ENCODE measurements at places on chromosomes 1 and 21.

DNA sequence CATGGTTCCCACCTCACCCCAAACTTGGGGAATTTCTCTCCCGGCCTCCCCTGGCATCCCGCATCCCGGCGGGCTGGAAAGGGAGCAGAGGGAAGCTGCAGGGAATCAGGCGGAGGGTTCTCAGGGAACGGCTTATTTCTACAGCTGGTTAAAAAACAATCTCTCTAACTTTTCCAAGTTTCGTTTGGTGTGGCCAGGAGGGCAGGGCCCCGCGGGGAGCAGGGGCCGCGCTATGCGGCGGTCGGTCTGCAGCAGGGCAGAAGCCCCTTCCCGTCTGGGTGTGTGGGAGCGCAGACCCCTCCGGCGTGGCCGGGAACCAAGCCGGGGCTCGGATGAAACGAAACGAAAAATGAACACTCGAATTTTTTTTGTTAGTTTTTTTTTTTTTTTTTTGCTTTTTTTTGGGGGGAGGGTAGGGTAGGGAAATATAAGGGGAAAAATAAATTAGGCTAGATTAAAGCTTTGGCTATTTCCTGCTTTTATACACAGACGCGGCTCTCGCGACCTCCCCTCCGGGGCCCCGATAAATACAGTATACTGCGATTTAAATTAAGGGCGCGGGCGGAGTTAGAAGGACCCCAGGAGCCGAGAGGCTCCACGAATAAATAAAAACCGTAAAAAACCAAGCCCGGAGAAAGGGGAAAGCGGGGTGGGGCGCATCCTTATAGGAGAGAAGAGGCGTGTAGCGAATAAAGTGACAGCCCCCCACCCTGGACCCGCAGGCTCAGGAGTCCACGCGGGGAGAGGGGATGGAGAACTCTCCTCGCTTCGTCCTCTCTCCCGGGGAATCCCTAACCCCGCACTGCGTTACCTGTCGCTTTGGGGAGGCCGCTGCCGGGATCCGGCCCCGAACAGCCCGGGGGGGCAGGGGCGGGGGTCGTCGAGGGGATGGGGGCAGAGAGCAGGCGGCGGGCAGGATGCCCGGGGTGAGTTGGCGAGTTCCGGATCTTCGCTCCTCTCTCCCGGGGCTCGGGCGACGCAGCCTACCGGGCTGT is 2.1 kb downstream of the POU3F1 start:
- peaks cover 37% of the 10 kb centered on the region for H3K27me3 ChIP-seq
- H3K4me3 ChIP-seq: no peak overlapping the region
- H3K27ac ChIP-seq: no peak overlapping the region
- DNase-seq: peak; percentile 36
- no peaks in the 10 kb centered on the region for H3K36me3 ChIP-seq

GRCh38 chr1:118335331-118335732 is 150.3 kb upstream of the SPAG17 start:
- H3K27me3 ChIP-seq: no peaks in the 10 kb centered on the region
- H3K4me1 ChIP-seq: no peaks in the 10 kb centered on the region
- H3K36me3 ChIP-seq: no peaks in the 10 kb centered on the region
- H3K4me3 ChIP-seq: no peak overlapping the region
- no peak for DNase-seq

DNA sequence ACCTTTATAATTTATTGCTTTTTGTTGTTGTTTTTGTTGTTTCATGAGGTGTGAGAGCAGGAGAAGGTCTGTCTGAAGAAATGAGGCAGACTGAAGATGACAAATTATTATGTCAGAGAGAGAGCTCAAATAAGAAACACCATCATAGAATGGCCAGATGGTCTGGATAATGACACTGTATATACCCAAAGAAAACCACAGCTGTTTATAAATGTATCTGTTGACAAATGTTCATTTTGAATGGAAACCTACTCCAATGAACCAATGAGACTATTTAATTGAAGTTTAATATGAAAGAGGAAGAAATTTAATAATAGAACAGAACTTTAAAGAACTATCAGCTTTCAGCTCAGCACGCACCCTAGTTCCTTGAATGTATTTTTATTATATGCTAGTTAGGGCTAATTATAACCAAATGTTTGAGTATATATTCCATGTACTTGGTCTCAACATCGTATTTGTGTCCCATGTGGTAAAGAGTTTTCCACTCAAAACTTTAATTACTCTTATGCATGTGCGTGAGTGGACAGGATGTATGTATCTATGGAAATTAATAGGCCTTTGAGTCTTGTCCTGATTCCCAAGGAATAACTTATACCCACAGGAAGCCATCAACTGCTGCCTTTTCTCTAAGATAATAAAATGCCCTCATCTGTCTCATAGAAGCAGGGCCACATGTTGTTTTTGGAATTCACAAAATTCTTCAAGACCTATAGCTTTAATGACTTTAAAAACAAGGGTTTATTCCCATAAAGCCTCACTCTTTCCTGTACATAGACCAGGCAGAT is 202.7 kb downstream of the KCNK2 start:
- no peaks in the 10 kb centered on the region for H3K36me3 ChIP-seq
- DNase-seq: no peak
- no peaks in the 10 kb centered on the region for H3K27me3 ChIP-seq
- H3K4me1 ChIP-seq: no peaks in the 10 kb centered on the region

GRCh38 chr21:25813917-25814316 is 79.1 kb downstream of the GABPA start:
- no peak overlapping the region for H3K4me3 ChIP-seq
- H3K27ac ChIP-seq: no peak overlapping the region
- no peaks in the 10 kb centered on the region for H3K36me3 ChIP-seq
- no peaks in the 10 kb centered on the region for H3K4me1 ChIP-seq
- no peaks in the 10 kb centered on the region for H3K27me3 ChIP-seq

DNA sequence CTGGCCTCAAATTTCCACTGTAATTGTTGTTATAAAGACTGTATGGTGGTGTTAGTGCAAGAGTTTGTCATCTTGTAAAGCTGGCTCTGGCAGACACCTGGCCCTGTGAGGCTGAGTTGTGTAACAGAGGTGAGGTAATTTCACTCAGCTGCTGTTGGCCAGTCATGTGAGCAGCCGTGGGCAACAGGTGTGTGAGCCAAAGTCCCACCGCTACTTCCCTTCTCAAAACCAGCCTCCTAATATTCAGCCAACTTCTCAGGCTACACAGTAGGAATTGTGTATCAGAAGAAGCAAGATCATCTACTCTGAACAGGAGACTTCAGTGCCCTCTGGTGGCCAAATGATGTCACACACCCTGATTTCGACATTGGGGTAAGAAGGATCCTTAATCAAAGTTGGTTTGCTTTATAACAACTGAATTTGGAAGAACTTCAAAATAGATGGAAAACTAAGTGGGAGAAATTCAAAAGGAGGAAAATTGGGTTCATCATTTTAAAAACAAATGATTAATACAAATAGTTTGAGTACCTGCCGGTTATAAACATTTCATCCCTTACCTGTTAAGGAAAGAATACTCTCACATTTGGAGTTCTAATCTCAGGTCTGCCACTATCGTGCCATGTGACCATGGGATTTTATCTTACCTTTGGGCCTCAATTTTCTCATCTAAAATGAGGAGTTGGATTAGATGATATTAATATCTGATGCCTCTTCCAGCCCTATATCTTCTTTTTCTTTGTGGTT is 2.6 kb upstream of the CREG1 start:
- no peak overlapping the region for H3K4me3 ChIP-seq
- H3K27me3 ChIP-seq: no peaks in the 10 kb centered on the region
- H3K36me3 ChIP-seq: no peaks in the 10 kb centered on the region

GRCh38 chr1:44784094-44785028 is 3.6 kb downstream of the BEST4 start:
- no peaks in the 10 kb centered on the region for H3K27me3 ChIP-seq
- peaks cover 34% of the 10 kb centered on the region for H3K4me1 ChIP-seq
- no peak overlapping the region for H3K4me3 ChIP-seq
- peaks cover 21% of the 10 kb centered on the region for H3K36me3 ChIP-seq
- peak overlapping the region; percentile 58 for H3K27ac ChIP-seq
- DNase-seq: peak; percentile 56
